Left ventricle myocardium inferior (tissue), 1 donor: ENCODE measurements at places on chromosomes 12 and 14. TPM values are rescaled to one million over a fixed set of nuclear protein-coding genes. Genes with fewer than 3 reads are reported as not detected.
A peak's percentile ranks its signal among the peaks of the same experiment; 100 is the strongest.

DNA sequence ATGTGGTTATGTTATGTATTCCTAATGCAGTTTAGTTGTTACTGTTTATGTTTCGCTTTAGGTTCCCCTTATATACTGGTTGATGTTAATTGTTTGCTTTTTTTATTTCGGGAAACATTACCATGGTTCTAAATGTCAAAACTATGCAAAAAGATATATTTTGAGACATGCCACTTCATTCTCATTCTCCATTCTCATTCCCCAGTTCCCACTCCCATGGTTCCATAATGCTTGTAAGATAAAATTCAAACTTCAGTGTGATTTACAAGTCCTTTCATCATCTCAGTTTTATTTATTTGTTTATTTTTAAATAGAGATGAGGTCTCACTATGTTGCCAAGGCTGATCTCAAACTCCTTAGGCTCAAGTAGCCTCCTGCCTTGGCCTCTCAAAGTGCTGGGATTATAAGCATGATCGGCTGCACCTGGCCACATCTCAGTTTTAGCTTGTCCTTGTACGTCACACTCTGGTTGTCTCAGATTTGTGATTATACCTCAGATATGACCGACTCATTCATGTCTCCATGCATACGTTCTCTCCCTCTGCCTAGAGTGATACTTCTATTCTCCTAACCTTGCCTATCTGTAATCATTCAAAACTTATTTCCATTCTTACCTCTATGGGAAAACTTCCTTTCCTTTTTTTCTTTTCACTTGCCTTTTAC is 407.8 kb upstream of the RGS6 start:
- no peak overlapping the region for H3K27ac ChIP-seq
- H3K4me1 ChIP-seq, result peaks cover under 1% of the 10 kb centered on the region
- H3K4me3 ChIP-seq, result no peak overlapping the region
- no peak for DNase-seq
- no peaks in the 10 kb centered on the region for H3K27me3 ChIP-seq

The OR4N5 gene
- not detected for total RNA-seq

The HAL gene
- not detected for total RNA-seq

DNA sequence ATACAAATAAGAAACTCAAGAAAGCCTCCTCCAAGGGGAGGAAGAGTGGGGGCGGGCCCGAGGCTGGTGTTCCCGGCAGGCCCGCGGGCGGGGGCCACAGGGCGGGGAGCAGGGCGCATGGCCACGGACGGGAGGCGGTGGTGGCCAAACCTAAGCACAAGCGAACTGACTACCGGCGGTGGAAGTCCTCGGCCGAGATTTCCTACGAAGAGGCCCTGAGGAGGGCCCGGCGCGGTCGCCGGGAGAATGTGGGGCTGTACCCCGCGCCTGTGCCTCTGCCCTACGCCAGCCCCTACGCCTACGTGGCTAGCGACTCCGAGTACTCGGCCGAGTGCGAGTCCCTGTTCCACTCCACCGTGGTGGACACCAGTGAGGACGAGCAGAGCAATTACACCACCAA is 8.7 kb downstream of the DACT1 start:
- peaks cover 4% of the 10 kb centered on the region for H3K27me3 ChIP-seq
- no peak overlapping the region for H3K4me3 ChIP-seq
- no peaks in the 10 kb centered on the region for H3K4me1 ChIP-seq
- no peak for DNase-seq

The FSCB gene
- total RNA-seq, result not detected

The MMP17 gene
- total RNA-seq, result 0.77 TPM

GRCh38 chr14:38226366-38226765 is 18.7 kb downstream of the SSTR1 start:
- H3K4me3 ChIP-seq, result no peak overlapping the region
- H3K36me3 ChIP-seq, result no peaks in the 10 kb centered on the region
- H3K27me3 ChIP-seq, result no peaks in the 10 kb centered on the region
- H3K4me1 ChIP-seq, result no peaks in the 10 kb centered on the region

DNA sequence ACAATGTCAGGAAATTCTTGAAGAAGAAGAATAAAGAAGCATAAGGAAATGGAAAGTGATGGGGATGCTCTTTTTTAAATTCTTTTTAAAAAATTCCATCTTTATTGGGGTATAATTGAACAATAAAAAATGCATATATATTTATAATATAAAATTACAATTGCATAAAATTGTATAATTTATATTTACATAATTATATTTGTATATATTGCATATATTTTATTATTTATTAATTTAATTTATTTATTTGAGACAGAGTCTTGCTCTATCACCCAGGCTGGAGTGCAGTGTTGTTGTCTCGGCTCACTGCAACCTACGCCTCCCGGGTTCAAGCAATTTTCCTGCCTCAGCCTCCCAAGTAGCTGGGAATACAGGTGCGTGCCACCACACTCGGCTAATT is 36.3 kb downstream of the PAH start:
- no peak for DNase-seq
- no peaks in the 10 kb centered on the region for H3K4me1 ChIP-seq
- no peaks in the 10 kb centered on the region for H3K36me3 ChIP-seq
- H3K27me3 ChIP-seq, result peaks cover 62% of the 10 kb centered on the region
- no peak overlapping the region for H3K27ac ChIP-seq
- H3K4me3 ChIP-seq, result no peak overlapping the region

- DNase-seq, result no peak
- no peaks in the 10 kb centered on the region for H3K4me1 ChIP-seq
- no peak overlapping the region for H3K4me3 ChIP-seq
- no peak overlapping the region for H3K27ac ChIP-seq
- no peaks in the 10 kb centered on the region for H3K36me3 ChIP-seq
- H3K27me3 ChIP-seq, result peaks cover 76% of the 10 kb centered on the region
Measured at GRCh38 chr12:96994900-96995299, 87.8 kb downstream of the NEDD1 start.

The AICDA gene
- total RNA-seq, result not detected

The PCED1B gene
- total RNA-seq, result 0.55 TPM

- H3K27me3 ChIP-seq, result peaks cover 36% of the 10 kb centered on the region
- no peaks in the 10 kb centered on the region for H3K36me3 ChIP-seq
- peaks cover 6% of the 10 kb centered on the region for H3K4me1 ChIP-seq
Measured at GRCh38 chr12:102917026-102917787, at the start of gene PAH. TSS of gene PAH (minus strand) at chr12:102917244. CDS start at chr12:102917130, 114 bp downstream.

GRCh38 chr14:94398182-94398479 is 9.7 kb upstream of the SERPINA1 start:
- H3K27me3 ChIP-seq, result peaks cover 83% of the 10 kb centered on the region
- no peak for DNase-seq
- no peaks in the 10 kb centered on the region for H3K36me3 ChIP-seq
- H3K4me3 ChIP-seq, result no peak overlapping the region

The UBE3B gene
- total RNA-seq, result 56.0 TPM

GRCh38 chr12:131620946-131621681 is 89.8 kb upstream of the SFSWAP start:
- H3K4me3 ChIP-seq, result no peak overlapping the region
- H3K36me3 ChIP-seq, result no peaks in the 10 kb centered on the region
- H3K27ac ChIP-seq, result no peak overlapping the region
- no peak for DNase-seq

The NINJ2 gene
- 4.6 TPM for total RNA-seq

DNA sequence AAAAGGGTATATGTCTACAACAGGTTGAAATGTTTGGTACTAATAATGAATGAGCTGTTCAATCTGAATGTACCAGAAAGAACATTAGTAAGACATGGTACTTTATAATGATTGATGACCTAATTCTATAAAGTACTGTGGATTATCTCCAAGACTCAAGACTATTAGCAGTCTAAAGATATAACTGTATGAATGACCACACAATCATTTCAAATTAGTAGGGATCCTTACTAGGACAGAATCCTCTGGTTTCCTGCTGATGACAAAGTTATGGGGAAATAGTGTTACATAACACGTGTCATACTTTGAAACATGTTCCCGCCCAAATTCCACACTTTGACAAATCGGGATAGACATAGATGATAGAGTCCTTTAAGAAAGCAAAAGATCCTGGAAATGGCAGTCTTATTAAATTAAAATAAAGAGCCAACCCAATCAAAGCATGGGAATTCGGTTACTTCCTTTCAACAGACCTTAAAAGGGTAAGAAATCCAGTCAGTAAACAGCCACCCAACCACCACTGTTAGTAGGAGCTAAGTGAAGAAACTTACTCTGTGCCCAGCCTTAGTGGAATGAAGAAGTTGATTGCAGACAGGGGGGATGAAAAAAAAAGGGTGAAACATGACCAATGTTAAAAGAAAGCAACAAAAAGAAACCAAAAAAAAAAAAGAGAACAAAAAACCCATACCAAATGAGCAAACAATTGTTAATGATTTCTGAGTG is 2.8 kb downstream of the VPS29 start:
- no peak for DNase-seq
- no peak overlapping the region for H3K4me3 ChIP-seq
- peak overlapping the region; percentile 3 for H3K27ac ChIP-seq
- H3K4me1 ChIP-seq, result peaks cover 51% of the 10 kb centered on the region

- no peaks in the 10 kb centered on the region for H3K36me3 ChIP-seq
- H3K27ac ChIP-seq, result peak overlapping the region; percentile 93
- no peaks in the 10 kb centered on the region for H3K27me3 ChIP-seq
Measured at GRCh38 chr12:13099066-13099843, 4.2 kb downstream of the GSG1 start.

GRCh38 chr12:17214929-17215328 is 609.0 kb upstream of the LMO3 start:
- no peaks in the 10 kb centered on the region for H3K27me3 ChIP-seq
- no peak overlapping the region for H3K4me3 ChIP-seq
- H3K27ac ChIP-seq, result no peak overlapping the region
- no peaks in the 10 kb centered on the region for H3K4me1 ChIP-seq

The CMKLR1 gene
- total RNA-seq, result 5.7 TPM

DNA sequence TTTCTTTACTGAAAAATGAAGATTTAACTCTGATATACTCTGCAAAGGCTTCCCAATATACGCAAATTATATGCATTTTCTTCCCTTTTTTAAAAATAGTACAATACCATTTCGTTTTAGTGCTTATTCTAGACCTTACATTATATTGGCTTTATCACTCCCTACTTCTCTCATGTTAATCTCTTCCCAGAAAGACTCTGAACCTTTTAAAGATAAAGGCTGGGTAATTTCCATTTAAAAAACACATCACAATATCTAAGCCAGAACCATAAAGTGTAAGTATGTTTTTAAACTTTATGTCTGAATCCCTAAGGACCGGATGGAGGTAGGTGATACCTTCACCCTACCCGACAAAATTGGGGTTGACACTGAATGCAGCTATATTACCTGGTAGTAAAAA is 320.8 kb downstream of the DIO2 start:
- H3K36me3 ChIP-seq, result no peaks in the 10 kb centered on the region
- no peak overlapping the region for H3K4me3 ChIP-seq
- no peaks in the 10 kb centered on the region for H3K27me3 ChIP-seq
- no peak overlapping the region for H3K27ac ChIP-seq
- H3K4me1 ChIP-seq, result no peaks in the 10 kb centered on the region

The NTF3 gene
- 0.99 TPM for total RNA-seq

The RNFT2 gene
- 0.66 TPM for total RNA-seq

DNA sequence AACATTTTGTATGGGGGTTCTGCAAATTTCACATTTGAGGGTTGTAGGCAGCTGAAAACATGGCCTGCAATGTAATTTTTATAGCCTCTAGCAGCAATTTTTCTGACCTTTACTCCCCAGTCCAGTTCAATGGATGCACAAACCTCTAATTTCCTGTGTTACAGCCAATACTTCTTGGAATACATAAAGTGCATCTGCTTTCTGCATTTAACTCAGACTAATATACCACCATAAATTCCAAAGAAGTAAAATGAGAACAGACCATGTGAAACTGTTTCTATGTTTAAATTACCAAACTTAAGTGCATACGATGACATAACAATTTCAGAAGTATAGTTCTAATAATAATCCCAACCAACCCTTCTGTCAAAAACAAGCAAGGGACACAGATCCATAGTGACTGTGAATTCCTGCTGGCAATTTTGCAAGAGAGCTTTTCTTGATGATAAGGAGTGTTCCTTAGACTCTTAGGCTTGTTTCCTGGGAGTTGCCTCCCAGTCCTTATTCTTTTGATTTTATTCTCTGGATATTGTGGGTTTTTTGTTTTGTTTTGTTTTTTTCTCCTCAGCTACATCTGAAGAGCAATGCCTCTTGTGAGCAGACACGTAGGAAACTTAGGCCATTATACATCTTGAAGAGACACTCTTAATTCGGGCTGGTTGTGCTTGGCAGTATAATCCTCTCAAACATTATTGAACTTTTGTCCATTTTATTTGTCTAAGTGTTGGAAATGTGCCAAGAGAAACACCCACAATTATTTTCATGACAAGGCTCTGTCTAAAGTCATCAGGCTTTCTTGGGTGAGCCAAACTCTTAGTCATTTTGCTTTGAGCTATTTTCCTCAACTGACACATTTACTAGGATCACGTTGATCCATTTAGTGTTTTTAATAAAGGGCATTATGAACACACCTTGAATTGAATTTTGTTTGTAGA is 51.3 kb upstream of the RERGL start:
- peaks cover 13% of the 10 kb centered on the region for H3K4me1 ChIP-seq
- DNase-seq, result no peak
- no peak overlapping the region for H3K27ac ChIP-seq
- no peaks in the 10 kb centered on the region for H3K36me3 ChIP-seq
- no peaks in the 10 kb centered on the region for H3K27me3 ChIP-seq
- H3K4me3 ChIP-seq, result no peak overlapping the region

The RNU4-1 gene
- 2,088 TPM for total RNA-seq

DNA sequence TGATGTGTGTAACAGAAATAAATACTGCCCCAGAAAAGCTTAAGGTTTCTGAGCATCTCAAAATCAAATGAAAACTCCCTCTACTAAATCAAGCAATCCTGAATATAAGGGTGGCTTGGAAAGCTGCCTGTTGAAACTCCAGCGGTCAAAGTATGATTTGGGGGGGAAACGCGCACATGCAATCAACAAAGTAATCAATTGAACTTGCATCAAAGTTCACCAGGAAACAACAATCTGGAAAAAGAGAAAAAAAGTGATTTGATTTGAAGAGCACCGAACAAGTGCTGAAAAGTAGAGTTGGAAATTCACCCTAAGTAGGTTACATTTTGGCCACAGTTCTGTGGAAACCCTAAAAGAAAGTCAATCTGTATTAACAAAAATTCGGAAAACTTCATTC is 700 bp downstream of the CNIH1 start:
- peak overlapping the region; percentile 97 for H3K27ac ChIP-seq
- peak overlapping the region; percentile 77 for H3K4me3 ChIP-seq
- H3K4me1 ChIP-seq, result peaks cover 53% of the 10 kb centered on the region

The CRIP1 gene
- 65.9 TPM for total RNA-seq

The SMOC1 gene
- 4.4 TPM for total RNA-seq

The SMIM41 gene
- 0.30 TPM for total RNA-seq

- DNase-seq, result peak; percentile 48
- H3K4me1 ChIP-seq, result peaks cover 14% of the 10 kb centered on the region
- H3K27ac ChIP-seq, result no peak overlapping the region
- no peak overlapping the region for H3K4me3 ChIP-seq
Measured at GRCh38 chr12:69639400-69640016, 28.8 kb upstream of the LRRC10 start.

- H3K36me3 ChIP-seq, result no peaks in the 10 kb centered on the region
- no peak overlapping the region for H3K4me3 ChIP-seq
Measured at GRCh38 chr12:105272814-105273416, 36.9 kb upstream of the APPL2 start.

- no peak overlapping the region for H3K4me3 ChIP-seq
- no peak for DNase-seq
- no peaks in the 10 kb centered on the region for H3K27me3 ChIP-seq
- H3K36me3 ChIP-seq, result no peaks in the 10 kb centered on the region
- H3K27ac ChIP-seq, result no peak overlapping the region
- peaks cover 17% of the 10 kb centered on the region for H3K4me1 ChIP-seq
Measured at GRCh38 chr12:69653703-69654102, 43.0 kb upstream of the LRRC10 start.

The DIO2 gene
- total RNA-seq, result 6.4 TPM
